ENCODE measurements at places on chromosomes 5 and 9. TPM values are rescaled to one million over a fixed set of nuclear protein-coding genes. Genes with fewer than 3 reads are reported as not detected.
A peak's percentile ranks its signal among the peaks of the same experiment; 100 is the strongest.

DNA sequence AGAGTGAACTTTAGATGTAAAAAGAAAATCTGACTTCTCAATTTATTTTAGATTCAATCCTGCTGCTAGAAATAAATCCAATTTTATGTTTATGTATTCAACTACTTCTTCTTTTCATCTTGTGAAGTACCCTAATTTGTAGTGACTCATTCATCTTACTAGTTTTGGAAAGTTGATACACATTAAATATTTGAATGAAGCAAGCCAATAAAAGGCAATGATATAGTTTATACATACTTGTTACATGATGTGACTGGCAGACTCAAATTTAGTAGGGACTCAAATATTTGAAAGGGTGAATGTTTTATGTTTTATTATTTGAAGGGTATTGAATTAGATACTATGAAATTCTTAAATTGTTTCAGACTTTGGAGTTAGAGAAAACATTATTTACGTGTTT lies 34.7 kb downstream of the CSNK1G3 start:
- DNase-seq: no peak

- peak; percentile 54 for DNase-seq
Measured at GRCh38 chr9:27247756-27248155, 49.2 kb downstream of the EQTN start.

GRCh38 chr9:70470050-70471015 lies 55.9 kb upstream of the KLF9 start:
- DNase-seq: peak; percentile 85

DNA sequence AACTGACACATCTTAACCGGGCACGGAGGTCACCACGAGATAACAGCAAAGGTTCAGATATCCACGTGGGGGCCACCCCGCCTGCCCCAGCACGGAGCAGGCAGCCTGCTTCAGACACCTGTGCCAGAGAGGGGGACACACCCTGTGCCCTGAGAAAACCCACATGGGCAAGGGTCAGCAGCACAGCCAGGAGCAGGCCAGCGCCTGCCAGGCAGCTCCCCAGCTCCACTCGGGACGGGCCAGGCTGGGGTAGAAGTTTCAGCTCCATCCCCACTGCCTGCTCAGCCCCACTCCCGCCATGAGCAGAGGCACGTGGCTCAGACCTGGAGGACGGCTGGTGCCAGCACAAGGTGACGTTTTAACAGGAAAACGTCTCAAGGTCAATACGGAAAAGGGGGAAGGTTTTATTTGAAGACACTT lies 22.2 kb downstream of the SLC12A7 start:
- DNase-seq: peak; percentile 74

GRCh38 chr9:110815361-110815760 lies 146.8 kb downstream of the MUSK start:
- DNase-seq: no peak

DNA sequence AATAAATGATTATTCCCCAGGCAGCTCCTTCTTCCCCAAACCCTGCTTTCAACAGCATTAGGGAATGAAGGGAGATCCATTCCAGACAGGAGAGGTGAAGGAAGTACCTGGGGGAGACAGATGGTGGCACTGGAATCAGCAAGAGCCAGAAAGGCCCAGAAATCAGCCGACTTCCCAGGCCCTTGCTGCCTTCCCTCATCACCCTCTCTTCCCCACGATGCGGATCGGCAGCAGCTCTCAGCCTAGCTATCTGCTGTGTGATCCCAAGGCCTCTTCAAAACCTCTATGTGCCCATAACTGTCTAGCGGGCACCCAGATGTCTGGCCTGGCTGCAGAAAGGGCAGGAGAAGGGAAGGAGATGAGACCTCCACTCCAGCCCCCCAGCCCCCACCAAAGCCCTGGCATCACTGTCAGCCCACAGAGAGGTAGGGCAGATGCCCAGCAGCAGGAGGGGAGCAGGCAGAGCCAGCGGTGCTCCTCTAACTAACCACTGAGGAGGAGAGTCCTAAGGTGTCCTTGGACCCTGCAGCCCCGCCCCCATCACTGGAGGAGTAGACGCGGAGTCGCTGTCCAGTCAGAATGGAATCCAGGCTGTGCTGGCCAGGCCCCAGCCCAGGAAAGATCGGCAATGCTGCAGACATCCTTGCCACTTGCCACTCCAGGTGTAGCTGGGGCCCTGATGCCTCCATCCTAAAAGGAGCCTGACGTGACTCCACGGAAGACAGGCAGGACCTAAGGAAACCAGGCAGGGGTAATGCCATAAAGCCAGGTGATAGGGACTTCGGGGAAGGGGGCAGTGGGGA lies 12.7 kb downstream of the CNTFR start:
- DNase-seq: no peak

GRCh38 chr5:2741956-2742355 lies 9.5 kb downstream of the IRX2 start:
- DNase-seq: no peak

- no peak for DNase-seq
Measured at GRCh38 chr5:38105801-38106200, 152.6 kb upstream of the EGFLAM start.

DNA sequence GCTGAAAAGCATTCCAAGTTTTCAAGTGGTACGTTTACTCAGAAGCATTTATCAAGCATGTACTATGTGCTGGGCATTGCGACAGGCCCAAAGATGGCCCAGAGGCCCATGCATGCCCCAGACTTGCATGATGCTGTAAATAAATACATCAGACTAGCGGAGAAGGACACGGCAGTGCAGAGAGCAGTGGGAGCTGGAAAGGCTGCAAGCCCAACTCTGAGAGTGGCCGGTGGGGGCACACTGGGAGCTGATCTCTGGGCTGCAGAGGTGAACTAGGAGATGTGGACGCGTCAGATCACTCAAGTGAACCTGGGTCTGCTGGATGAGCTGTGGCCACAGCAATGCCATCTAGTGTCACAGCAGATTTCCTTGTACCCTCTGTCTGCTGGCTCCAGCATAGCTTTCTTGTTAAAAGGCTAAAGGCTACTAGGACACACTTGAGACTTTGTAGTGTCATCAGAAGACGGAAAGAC lies 246.9 kb downstream of the FANCC start:
- DNase-seq: no peak

GRCh38 chr5:139636975-139637408 lies 11.2 kb upstream of the CXXC5 start:
- DNase-seq: no peak

- no peak for DNase-seq
Measured at GRCh38 chr5:78659114-78659513, 10.5 kb upstream of the LHFPL2 start.

DNA sequence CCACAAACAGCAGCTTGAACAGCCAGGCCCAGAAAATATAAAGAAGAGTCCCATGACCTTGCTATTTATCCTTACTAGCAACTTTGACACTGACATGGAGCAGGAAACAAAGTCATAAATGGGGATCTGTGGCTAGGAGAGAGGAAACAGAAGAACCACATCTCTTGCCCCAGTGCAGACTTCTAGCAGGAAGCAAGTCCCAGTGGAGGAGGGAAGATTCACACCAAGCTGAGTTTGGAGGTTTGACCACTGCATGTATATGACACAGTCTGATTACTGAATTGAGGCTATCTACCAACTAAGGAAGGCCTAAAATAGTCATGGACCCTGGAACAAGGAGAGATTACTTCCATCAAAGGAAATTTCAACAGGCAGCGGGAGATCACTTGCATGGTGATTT lies 51.4 kb downstream of the CDH6 start:
- no peak for DNase-seq

GRCh38 chr5:3300726-3301125 lies 294.9 kb upstream of the IRX1 start:
- peak; percentile 26 for DNase-seq

DNA sequence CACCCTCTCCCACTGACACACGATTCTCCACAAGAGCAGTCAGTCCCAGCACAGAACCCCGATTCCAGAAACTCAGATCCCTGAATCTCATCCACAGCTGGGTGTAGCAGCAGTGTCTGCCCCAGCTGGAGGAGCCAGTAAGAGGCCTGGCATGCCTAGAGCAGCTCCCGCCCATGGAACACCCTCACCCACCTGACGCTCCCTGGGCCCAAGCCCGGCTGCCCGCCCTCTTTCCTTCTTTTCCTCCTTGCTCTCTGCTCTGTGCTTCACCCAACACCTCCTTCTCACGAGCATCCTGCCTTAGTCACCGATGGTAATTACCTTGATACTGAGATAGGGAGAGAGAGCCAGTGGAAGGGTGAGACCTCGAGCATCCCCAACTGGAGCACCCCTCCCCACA lies 8.7 kb downstream of the PCDH1 start:
- DNase-seq: no peak

- DNase-seq: no peak
Measured at GRCh38 chr5:96844481-96844990, 31.8 kb upstream of the ERAP2 start.

GRCh38 chr5:158752656-158752973 lies 347.1 kb downstream of the EBF1 start:
- no peak for DNase-seq

- no peak for DNase-seq
Measured at GRCh38 chr5:149544028-149544420, 7.2 kb downstream of the CSNK1A1 start.

- DNase-seq: no peak
Measured at GRCh38 chr5:34978681-34979080, 49.3 kb downstream of the DNAJC21 start.

- DNase-seq: peak; percentile 45
Measured at GRCh38 chr9:134698587-134699342, 57.2 kb downstream of the COL5A1 start.

DNA sequence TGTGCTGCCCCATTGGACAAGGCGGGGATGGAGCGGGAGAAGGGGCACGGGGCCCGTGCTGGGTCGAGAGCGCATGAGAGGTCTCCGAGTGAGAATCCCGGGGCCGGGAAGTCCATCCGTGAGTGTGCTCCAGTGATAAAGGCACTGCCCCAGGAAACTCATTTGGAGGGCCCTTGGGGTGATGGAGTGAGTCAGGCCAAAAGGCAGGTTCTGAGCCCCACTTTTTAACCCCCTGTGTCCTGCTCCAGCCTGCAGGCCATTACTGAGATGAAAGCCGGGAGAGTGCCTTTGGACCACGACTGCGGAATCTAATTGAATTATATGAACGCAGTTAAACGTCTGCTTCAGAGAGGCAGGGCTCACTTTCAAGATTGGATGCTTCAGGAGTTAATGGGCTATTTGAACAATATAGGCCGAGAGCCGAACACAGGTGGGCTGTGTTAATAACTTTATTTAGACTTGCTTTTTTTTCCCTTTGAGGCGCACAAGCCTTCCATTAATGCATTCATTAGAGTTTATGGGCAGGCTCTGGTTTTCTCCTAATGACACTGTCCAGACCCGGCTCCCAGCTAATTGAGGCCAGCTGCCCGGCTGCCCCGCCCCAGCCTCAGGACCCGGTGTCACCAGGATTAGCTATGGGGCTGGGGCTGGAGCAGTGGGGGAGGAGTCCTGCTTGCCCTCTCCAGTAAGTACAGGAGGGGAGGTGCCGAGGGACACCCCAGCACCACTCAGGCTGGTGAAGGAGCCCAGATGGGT lies 79.1 kb upstream of the LMX1B start:
- DNase-seq: no peak

GRCh38 chr5:107129051-107129450 lies 541.7 kb downstream of the EFNA5 start:
- DNase-seq: no peak

GRCh38 chr9:34046784-34047379 lies 1.8 kb downstream of the UBAP2 start:
- peak; percentile 47 for DNase-seq

GRCh38 chr9:98786750-98787510 lies 9.4 kb downstream of the ANKS6 start:
- DNase-seq: peak; percentile 70

DNA sequence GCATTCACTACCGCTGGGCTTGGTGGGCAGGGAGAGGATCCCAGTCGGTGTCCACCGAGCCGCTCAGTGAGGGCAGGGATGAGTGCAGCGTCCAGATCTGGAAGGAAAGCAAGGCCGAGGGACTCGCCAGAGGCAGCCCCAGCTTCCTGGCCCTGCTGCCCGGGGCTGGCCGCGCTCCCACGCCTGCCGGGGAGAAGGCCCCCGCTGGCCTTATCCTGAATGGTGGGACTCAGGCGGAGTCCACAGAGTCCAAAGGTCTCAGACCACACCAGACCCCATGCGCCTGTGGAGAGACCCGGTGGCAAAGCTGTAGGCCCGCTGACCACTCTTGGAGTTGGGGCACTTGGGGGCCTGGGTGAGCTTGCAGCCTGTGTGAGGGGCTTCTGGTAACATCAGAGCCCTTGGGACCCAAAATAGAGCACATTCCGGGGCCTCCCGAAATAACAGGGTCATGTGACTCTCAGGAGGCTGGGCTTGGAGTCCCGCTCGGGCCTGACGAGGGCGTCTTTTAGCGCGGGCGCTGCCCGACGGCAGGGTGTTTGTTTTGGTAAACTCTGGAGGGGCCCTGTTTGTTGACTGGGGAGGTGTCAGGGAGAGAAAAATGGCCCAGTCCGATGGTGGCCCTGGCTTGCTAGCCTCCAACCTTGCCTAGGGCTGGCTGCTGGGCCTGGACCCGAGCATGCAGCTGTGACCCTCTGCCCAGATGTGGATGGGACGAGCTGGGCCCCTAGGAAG lies 2.8 kb downstream of the RXRA start:
- DNase-seq: no peak

DNA sequence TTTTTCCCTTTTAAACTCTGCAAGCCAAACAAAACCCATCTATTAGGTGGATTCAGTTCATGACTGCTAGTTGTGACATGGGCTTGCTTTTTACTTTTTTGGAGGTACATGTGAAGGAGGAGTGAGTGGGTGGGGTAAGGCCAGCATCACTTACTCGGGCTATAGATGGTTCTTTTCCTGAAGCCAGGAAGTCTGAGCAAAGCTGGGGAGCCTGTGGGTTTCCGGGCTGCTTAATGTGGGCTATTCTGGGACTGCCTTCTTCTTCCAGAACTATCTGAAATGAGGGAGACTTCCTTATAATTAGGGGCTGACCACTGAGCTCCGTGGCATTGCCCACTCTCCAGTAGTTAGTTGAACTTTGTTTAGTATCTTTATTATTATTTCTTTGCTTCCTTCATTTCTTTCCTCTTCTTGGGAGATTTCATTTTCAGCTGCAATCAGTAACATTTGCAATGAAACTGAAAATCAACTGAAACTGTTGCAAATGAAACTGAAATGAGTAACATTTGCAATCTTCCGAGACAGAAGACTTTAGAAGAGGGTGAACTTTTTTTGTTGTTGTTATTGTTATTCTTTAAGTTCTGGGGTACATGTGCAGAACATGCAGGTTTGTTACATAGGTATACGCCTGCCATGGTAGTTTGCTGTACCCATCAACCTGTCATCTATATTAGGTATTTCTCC lies 204.9 kb downstream of the LRRC70 start:
- DNase-seq: no peak

The NRG2 gene
- polyA plus RNA-seq: 1.1 TPM

The NEUROG1 gene
- polyA plus RNA-seq: not detected

The FIBCD1 gene
- polyA plus RNA-seq: 1.5 TPM

The BDP1 gene
- 23.2 TPM for polyA plus RNA-seq

The RETREG1 gene
- 27.0 TPM for polyA plus RNA-seq

The OBP2B gene
- polyA plus RNA-seq: not detected

Measured in large intestine (tissue), 12 donors.